ENCODE measurements at places on chromosomes 4 and X.
A peak's percentile ranks its signal among the peaks of the same experiment; 100 is the strongest.

DNA sequence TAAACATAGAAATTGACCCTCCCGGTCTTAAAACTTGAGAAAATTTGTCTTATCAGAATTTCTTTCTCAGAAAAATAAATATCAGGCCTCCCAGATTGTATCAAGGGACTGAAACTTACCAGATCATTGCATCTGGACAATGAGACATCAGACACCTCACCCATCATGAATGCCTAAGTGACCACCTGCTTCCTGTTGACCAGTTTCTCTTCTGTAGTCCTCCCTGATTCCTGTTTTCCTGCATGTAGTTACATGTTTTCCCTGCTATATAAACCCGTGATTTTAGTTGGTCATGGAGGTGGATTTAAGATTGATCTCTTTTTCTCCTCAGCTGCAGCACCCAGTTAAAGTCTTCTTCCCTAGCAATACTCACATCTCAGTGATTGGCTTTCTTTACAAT lies 548.1 kb downstream of the PPP4R3C start:
- no peak for DNase-seq

GRCh38 chr4:32400870-32401269 lies 1680.7 kb downstream of the PCDH7 start:
- DNase-seq: no peak

- no peak for DNase-seq
Measured at GRCh38 chr4:121016611-121017010, 55.7 kb downstream of the NDNF start.

DNA sequence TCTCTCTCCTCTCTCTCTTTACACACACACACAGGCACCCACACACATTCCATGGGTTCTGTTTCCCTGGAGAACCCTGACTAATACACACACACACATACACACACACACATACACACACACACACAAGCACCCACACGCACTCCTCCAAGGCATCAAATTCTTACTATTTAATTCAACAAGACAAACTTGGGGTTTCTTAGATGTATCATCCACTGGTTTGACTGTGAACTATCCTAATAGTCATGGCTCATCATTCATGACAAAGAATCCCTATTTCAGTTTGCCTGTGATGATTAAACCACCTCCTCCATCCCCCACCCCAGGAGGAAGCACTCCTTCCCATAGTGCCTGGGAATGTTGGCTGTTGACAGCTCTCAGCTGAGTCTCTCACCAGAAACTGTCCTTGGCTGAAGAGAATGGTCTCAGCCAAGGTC lies 98.2 kb downstream of the USP46 start:
- DNase-seq: no peak

DNA sequence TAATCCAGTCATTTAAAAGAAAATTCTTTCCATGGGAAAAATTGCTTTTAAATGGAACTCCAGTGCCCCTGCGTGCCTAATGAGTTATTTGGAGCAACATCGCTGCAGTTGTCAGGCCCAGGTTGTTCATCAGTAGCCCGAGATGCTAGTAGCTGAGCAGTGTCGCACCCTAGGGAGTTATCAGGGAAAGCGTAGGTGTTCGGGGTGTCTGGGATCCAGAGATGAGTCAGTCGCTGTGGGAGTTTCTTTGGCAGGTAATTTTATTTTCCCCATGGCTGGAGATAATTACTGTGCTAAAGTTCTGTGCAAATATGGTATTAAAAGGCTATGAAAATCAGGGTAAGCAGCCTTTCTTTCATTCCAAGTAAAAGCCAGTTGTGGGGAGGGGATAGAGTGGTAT lies 49.4 kb downstream of the ANXA3 start:
- no peak for DNase-seq

DNA sequence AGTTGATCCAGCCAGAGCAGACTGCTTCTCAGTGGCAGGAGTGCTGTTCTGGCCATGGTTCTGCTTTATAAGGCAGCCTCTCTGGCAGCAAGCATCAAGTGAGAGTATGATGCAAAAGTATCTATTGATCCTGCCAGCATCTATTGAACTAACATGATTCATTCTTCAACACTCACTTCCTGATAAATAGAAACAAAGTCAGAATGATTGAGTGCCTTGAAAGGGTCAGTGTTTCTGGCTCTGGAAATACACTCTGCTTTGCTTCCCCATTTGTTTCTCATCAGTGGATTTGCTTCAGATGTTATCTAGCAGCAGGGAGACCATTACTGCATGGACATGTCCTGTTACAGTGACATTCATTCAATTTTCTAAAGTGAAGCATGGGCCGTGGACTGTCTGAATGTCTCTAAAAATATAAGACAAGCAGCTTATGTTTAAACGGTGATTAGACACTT lies 66.2 kb upstream of the FRAS1 start:
- DNase-seq: no peak

- DNase-seq: no peak
Measured at GRCh38 chrX:39896951-39897740, 200.6 kb downstream of the BCOR start.

GRCh38 chr4:54779476-54780148 lies 121.9 kb downstream of the KIT start:
- DNase-seq: no peak

DNA sequence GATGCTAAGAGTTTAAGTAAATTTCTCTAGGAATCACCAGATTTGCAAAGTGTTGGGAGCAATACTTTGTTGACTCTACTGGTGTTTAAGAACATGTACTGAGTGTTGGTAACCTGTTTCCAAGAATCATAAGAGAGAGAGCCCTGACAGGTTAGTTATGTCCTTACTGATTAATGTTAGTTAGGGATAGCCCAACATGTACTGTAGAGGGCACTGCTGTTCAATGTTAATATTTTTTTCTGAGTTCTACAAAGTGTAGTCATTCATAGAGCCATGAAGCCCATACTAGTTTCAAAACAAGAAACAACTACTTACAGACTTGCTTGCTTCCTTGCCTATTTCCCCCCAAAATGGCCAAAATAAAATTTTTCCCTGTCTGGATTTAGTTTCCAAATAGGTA lies 11.9 kb downstream of the TMPRSS11D start:
- no peak for DNase-seq

GRCh38 chr4:53196882-53197771 lies 168.7 kb downstream of the SCFD2 start:
- DNase-seq: no peak

GRCh38 chrX:134792077-134792476 lies 133.8 kb upstream of the PLAC1 start:
- DNase-seq: no peak

- DNase-seq: no peak
Measured at GRCh38 chr4:101140228-101140627, 207.1 kb downstream of the PPP3CA start.

DNA sequence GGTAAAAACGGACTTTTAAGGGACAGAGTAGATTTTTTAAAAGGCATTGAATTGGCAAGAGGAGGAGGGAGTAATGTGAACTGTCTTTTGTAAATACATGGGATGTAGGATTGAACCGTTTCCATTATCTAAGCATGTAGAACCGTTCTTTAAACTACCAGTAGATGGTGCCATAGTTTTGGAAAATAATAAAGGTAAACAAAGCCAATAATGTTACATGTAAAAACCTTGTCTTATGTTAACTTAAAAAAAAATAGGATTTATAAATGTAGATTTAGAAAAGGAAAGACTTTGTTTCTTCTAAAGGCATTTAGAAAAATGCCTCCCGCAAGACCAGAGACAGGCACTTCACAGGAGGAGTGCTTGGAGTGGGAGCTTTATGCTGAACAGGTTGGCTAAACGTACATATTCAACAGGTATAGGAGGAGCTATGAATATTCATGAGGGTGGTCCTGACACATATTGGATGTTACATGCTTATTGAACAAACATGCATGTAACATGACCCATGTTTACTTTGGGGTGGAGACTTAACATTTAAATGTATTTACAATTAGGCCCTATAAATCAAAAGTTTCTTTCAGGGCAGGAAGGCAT lies 45.5 kb upstream of the FAM241A start:
- no peak for DNase-seq

GRCh38 chrX:44507292-44507691 lies 35.4 kb downstream of the FUNDC1 start:
- DNase-seq: peak; percentile 1

DNA sequence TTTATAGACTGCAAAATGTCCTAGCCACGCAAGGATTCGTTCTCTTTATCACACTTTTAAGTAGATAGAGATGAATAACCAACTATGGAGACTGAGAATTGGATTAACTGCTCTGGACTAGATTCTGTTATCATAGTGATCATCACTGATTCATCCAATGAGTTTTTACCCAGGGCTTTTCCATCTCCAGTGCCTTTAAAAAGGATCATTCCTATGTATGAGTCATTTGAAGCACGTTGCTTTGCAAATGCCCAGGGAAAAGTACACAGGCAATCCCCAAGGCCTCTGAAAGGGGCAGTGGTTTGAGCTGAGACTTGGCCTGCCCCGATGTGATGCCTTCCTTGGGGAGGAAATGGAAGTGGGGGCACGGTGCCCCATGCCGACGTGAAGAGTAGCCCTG lies 122.7 kb upstream of the PSAPL1 start:
- DNase-seq: no peak

GRCh38 chr4:118772767-118773428 lies 63.0 kb downstream of the SEC24D start:
- DNase-seq: no peak

- DNase-seq: no peak
Measured at GRCh38 chr4:39850727-39851126, 127.0 kb downstream of the PDS5A start.

- no peak for DNase-seq
Measured at GRCh38 chr4:85573270-85573669, 98.3 kb downstream of the ARHGAP24 start.

DNA sequence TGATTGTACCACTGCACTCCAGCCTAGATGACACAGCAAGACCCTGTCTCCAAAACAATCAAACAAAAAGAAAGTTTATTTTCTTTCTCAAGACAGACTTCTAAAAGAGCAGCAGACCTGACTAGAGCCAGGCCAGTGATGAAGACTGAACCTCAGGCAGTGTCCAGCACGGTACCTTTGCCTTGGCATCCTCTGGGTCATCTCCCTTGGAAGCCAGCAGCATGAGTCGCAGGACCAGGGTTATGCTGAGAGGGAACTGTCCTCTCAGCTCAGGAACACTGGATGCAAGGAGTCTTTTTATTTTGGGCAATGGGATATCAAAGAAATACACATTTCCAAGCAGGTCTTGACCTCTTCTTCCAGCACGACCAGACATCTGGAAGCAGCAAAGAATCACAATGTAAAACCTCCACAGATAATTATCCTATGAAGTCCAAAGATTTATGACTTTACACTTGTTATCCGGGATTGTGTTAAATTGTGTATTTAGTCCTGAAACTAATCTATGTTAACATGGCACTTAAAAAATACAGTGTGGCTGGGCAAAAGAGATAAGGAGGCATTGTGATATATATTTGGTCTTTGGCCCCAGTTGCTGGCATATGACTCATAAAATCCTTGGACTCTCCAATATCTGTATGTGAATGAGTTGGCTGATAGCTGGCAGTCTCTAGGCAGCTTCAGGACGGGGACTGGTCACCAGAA lies 66.0 kb upstream of the DDX60 start:
- DNase-seq: no peak

GRCh38 chrX:72080150-72080549 lies 51.6 kb downstream of the RTL5 start:
- DNase-seq: no peak

DNA sequence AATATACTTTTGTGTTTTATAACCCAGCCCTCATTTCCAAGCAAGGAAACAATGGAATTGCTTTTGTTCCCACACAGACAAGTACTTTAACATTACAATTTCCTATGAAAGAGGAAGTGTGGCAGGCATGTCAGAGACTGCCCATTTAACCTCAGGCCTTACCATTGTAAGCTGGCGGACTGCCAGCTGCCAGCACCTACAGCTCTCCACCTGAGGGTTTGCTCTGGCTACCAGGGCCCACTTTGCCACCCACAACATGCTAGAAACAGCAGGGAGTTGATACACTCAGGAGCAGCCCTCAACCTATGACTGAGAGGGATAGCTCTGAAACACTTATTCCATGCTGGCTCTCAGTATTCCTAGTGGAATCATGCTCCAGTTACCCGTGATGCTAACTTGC lies 152.3 kb upstream of the PRDX4 start:
- DNase-seq: no peak

- DNase-seq: peak; percentile 96
Measured at GRCh38 chr4:183659029-183659871, at the start of the genes RWDD4 and TRAPPC11. RWDD4 (minus strand) TSS chr4:183659185; CDS start chr4:183658952, 233 bp downstream. TRAPPC11 (plus strand) TSS chr4:183659293; CDS start chr4:183663868, 4,575 bp downstream.

DNA sequence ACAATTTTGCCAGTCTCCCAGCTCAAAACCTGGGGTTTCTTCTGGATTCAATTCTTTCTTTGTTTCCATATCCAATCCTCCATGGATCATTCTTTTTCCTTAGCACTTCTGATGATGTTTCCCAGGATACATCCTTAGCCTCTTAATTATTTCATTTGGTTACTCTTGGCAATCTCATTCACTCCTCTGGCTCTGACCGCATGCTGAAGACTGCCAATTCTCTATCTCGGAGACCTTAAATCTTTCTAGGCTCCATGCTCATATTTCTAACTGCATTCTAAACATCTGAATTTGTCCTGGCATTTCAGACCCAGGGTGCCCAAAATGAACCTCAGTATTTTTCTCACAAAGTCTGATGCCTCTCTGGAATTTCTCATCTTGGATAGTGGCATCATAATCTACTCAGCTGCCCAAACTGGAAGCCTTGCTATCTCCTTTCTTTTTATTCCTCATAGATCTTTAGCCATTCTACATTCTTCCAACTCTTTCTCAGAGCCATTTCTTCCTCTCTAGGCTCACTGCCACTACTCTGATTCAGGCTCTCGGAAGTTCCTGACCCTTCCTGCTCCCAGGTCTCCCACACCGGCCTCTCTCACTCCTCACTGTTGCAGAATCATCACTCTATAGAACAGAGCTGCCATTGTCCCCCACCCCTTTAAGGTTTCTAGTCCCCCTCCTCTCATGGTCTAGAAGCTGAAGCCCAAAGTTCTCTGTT lies 290.2 kb downstream of the CAMK2D start:
- DNase-seq: no peak

DNA sequence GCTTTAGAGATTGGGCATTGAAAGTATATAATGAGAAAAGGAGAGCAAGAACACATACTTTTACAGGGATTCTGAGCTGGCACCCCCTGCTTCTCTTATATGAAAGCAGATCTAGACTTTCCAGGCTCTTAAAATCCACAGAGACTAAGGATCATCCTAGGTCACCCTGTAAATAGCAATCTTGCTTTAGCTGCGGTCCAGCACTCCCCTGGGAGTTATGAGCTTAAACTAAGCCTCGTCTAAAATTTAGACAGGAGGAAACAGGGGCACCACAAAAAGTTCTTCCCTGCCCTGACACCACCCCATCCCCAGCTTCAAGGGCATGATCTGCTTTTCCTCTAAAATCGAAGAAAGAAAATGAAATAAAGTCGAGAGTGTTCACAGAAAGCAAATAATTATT lies 143.3 kb upstream of the KCNIP4 start:
- no peak for DNase-seq

Data from stimulated activated naive CD4-positive, alpha-beta T cell treated with Interleukin-2 at 50 U/mL for 16 hours (primary cell).